ENCODE measurements at places on chromosomes 1 and 21. TPM values are rescaled to one million over a fixed set of nuclear protein-coding genes. Genes with fewer than 3 reads are reported as not detected.

Gene TMCC2
- total RNA-seq = 5.5 TPM

Gene CCT3
- total RNA-seq = 161 TPM

DNA sequence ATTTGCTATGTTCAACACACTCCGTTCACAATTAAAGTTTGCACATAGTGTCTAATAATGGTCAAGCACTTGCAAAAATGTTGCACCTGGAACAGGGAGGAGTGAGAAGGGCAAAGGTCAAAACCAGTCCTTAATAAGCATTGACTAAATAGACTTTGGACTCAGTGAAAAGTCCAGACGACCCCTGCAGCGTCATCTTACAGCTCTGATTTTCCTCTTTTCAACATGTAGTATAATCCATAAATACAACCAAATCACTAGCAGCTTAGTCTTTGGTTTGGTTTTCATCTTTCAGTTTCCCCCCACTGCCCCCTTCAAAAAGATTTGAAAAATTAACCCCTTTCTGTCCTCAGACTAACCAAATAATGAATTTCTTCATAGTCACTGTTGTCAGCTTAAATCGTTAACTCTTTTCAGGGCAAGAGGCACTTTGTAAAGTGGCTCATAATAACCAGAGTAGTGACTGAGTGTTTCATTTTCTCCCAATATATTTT lies 290.3 kb downstream of the PTPRC start:
- peak overlapping the region; percentile 61 for H3K4me3 ChIP-seq
- no peak for DNase-seq
- H3K4me1 ChIP-seq = peaks cover 67% of the 10 kb centered on the region
- H3K27me3 ChIP-seq = no peaks in the 10 kb centered on the region

GRCh38 chr1:11412141-11412540 lies 66.8 kb upstream of the DISP3 start:
- H3K4me1 ChIP-seq = no peaks in the 10 kb centered on the region
- H3K36me3 ChIP-seq = no peaks in the 10 kb centered on the region
- no peak overlapping the region for H3K27ac ChIP-seq
- H3K27me3 ChIP-seq = peaks cover 42% of the 10 kb centered on the region
- no peak for DNase-seq
- H3K4me3 ChIP-seq = no peak overlapping the region

DNA sequence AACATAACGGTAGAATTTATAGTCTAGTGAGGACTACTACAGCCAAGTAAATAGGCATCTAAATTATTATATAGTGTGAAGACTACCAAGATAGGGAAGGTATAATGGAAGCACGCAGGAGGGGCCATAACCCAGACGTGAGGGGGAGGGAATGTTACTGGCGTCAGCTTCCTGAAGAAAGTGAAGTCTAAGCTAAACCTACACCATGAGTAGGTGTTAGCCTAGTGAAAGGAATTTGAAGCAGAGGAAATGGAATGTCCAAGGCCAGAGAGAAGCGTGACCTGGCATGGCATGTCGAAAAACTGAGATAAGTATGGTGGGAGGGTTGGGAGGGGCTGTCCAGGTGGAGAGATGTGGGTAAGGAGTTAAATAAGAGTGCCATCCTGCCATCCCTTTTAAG lies 140.5 kb downstream of the SLC44A5 start:
- H3K4me3 ChIP-seq = no peak overlapping the region
- no peak overlapping the region for H3K27ac ChIP-seq
- H3K27me3 ChIP-seq = no peaks in the 10 kb centered on the region
- H3K4me1 ChIP-seq = no peaks in the 10 kb centered on the region
- no peak for DNase-seq

DNA sequence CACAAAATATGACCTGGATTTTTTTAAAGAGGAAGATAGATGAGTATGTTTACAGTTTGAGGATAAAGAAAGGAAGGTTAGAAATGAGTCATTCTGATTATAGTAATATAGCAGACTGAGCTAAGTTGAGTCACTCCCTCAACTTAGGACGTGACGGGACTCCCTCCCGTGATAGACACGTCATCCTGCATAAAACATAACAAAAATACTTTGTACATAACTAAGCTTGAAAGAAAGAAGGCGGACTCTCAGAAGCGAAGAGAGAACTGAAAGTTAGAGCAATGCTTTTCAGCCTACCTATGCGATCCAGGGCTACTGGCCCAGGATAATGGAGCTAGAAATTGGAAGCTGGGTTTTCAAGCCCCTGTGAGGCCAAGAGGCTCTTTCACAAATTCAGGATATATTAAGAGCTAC lies 53.0 kb upstream of the DESI2 start:
- H3K36me3 ChIP-seq = peaks cover 2% of the 10 kb centered on the region
- peaks cover 10% of the 10 kb centered on the region for H3K4me1 ChIP-seq
- no peak for DNase-seq
- peak overlapping the region; percentile 98 for H3K27ac ChIP-seq
- peak overlapping the region; percentile 70 for H3K4me3 ChIP-seq

All from chondrocyte (in vitro differentiated cells).